ENCODE measurements at places on chromosomes 13 and 19. TPM values are rescaled to one million over a fixed set of nuclear protein-coding genes. Genes with fewer than 3 reads are reported as not detected.
A peak's percentile ranks its signal among the peaks of the same experiment; 100 is the strongest.

Gene PRODH2
- total RNA-seq, result not detected

Gene ATXN8OS
- not detected for total RNA-seq

Gene ZNF470
- total RNA-seq, result 1.9 TPM

DNA sequence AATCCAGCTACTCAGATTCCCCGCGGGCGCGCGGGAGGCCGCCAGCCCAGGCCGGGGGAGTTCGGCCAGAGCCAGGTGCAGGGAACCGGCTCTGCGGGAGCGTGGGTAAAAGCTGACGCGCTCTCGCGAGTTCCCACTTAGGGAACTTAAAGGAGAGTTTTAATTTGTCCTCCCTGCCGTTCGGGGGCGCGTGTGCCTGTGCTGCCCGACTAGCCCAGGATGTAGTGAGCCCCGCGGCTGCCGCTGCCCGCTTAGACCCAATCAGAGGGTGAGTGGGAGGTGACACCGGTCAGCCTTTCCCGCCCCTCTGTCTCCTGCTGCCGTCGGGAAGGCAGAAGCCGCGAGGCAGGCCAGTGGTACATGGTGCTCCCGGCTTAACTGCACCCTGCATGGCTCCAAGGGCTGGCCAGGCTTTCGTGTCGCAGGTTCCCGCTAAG, 36.0 kb upstream of the NEK3 start:
- peaks cover 20% of the 10 kb centered on the region for H3K4me1 ChIP-seq
- no peaks in the 10 kb centered on the region for H3K27me3 ChIP-seq
- peak overlapping the region; percentile 89 for H3K27ac ChIP-seq
- peak; percentile 91 for DNase-seq
- peak overlapping the region; percentile 72 for H3K4me3 ChIP-seq

DNA sequence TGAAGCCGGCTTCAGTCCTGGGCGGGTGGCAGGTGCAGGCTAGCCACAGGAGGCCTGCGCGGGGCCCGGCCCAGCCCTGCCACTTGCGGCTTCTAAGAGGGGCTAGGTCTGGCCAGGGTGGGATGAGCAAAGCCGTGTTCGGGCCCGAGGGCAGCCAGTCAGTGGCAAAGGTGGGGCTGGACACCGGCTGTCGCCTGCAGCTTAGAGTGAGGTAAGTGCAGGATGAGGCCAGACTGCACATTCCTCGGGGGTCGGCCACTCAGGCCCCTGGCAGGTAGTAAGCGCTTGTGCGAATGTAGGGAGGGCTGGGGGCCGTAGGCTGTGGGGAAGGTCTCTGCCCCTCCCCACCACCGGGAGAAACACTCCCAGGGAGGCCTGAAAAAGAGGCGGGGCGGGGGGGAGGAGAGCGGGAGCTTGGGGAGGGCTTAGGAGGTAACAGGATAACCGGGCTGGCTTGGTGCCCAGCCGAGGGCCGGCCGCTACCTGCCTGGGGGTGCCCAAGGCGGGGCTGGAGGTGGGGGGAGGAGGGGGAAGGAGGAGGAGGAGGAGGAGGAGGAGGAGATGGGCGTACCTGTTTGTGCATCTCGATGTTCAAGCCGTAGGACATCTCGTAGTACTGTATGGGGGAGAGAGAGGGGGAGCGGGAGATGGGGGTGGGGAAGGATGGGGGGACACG, 6.4 kb downstream of the TLE5 start:
- H3K27me3 ChIP-seq, result no peaks in the 10 kb centered on the region
- peaks cover 56% of the 10 kb centered on the region for H3K4me1 ChIP-seq
- peaks cover 69% of the 10 kb centered on the region for H3K36me3 ChIP-seq
- peak overlapping the region; percentile 90 for H3K27ac ChIP-seq
- DNase-seq, result no peak
- no peak overlapping the region for H3K4me3 ChIP-seq

DNA sequence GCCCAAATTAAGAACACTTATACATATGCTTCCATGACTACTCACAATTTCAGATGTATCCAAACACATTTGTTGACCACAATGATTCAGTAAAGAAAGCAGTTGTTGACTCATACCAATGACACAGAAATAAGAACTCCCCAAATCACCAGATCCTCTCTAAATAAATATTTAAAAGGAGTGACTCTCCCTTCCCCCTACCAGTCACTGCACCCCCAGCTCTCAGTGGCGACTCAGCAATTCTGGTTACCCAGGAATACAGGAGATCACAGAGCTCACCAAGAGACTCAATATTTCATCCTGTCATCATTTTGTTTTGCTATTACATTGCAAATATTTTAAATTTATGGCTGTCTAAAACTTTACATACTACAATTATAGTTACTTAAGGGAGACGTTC, 131.5 kb downstream of the RGCC start:
- DNase-seq, result no peak
- H3K4me1 ChIP-seq, result no peaks in the 10 kb centered on the region
- no peaks in the 10 kb centered on the region for H3K27me3 ChIP-seq
- no peak overlapping the region for H3K27ac ChIP-seq

Gene CYP4F22
- not detected for total RNA-seq

Data from right atrium auricular region (tissue), 2 donors.